ENCODE measurements at places on chromosomes 7 and 10. TPM values are rescaled to one million over a fixed set of nuclear protein-coding genes. Genes with fewer than 3 reads are reported as not detected.

GRCh38 chr10:75430000-75430763, 1.2 kb upstream of the LRMDA start:
- DNase-seq, result no peak

DNA sequence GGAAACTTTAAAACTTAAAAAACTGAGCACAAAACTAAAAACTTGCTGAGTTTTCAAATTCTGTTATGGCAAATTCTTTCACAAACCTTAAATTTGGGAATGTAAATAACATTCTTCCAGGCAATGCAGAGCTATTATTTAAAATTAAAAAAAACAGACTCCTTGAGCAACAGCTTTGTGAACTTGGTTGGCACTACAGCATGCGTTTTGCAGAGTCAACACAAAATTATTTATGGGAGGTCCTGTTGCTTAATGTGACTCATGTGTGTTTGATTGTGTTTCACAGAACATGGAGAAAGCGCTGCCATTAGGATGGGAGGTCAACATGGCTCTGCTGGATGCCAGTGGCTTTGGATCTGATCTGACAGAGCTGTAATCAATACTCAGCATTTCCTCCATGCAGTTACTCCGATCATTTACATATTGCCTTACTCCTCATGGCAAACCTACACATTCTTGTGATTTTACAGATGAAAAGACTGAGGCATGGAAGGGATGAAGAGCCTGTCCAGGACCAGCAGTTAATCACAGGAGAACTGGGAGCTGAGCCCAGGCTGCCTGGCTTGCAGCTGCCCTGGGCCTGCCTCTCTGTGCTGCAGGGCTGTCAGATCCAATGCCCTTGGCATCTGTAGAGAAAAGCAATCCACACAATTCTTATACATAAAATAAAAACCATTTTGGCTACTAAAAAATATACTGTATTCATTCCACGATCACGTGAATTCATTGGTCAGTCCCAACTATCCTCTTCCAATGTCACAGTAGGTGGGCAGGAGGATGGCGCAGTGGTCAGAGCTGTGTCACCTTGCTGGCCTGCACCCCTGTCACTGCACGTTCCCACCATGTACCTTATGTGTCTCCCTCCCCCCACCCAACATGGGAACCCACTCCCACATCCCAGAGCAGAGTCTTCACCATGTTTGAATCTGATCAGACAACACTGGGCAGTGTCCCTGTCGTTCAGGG, 200.9 kb downstream of the CXCL12 start:
- no peak for DNase-seq

GRCh38 chr10:103648251-103648635, 154.7 kb downstream of the NEURL1 start:
- DNase-seq, result no peak

DNA sequence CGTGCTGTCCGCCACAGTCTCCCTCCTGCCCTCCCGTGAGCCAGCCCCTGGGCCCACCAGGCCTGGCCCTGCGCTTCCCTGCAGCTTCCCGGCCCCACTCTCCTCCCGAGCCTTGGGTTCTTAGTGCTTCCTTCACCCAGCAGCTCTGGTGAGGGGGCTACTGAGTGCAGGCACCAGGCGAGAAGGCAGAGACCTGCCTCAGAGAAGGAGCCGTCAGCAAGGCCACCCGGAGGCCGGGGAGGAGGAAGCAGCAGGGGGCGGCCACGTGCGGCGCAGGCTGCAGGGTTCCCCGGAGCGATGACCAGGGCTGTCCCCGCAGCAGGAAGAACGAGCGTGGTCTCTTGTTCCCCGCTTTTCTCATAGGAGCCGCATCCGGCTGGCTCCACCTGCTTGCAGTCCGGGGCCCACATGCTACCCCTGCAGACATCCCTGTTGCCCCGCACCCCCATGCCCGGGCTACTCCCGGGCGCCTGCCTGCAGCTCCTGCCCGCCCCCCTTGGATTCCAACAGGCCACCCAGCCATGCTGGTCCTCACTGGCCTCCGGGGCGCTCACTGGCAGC, 20.5 kb downstream of the YKT6 start:
- no peak for DNase-seq

DNA sequence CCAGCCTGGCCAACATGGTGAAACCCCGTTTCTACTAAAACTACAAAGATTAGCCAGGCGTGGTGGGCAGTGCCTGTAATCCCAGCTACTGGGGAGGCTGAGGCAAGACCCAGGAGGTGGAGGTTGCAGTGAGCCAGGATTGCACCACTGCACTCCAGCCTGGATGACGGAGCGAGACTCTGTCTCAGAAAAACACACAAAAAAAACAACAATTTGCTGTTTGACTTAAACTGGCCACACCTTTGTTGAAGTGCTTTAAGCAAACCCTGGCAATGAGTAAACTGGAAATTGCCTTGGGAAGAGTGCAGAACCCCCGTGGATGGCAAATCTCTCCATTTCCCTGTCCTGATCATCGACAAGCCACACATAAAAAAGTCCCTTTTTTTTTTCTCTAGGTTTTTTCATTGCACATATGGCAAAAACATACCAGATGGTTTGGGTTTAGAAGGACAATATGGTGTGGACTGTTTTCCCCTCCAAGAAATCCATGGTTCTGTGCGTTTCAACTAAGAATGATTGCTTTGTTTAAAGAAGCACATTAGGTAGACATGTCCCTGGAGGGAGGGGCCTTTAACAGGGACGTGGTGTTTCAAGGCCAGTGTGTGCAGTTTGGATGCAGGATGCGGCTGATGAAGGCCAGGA, 76.9 kb downstream of the NRP1 start:
- DNase-seq, result no peak

- DNase-seq, result no peak
These were observed 121.4 kb downstream of the CDK14 start for GRCh38 chr7:90717296-90718060.

DNA sequence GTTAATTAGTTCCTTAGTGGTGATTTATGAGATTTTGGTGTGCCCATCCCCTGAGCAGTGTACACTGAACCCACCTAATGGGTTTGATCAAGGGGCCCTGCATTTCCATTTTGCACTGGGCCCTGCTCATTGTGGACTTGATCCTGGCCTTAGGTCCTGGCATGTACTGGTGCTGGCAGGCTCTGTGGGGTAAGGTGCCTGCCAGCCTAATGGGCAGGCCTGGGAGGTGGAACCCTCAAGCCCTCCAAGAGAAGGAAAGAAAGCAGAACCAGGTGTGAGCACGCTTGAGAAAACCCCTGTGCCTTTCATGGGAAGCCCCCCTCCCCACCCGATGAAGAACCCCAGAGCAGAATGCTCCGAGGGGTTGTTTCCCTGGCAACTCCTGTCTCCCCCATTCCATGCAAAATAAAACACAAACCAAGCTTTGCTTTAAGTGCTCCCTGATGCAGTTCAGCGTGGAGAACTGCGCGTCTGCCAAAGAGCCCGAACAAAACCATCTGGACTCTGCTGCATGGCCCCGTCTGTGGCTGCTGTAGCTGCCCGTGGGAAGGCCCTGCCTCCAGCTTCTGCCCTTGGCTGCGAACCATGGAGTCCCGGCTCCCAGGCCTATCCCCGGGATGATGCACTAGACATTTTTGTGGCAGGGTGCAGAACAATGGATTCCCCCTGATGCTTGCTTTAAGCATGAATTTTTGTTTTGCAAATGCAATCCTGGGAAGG, 123.3 kb downstream of the PRPF18 start:
- no peak for DNase-seq

DNA sequence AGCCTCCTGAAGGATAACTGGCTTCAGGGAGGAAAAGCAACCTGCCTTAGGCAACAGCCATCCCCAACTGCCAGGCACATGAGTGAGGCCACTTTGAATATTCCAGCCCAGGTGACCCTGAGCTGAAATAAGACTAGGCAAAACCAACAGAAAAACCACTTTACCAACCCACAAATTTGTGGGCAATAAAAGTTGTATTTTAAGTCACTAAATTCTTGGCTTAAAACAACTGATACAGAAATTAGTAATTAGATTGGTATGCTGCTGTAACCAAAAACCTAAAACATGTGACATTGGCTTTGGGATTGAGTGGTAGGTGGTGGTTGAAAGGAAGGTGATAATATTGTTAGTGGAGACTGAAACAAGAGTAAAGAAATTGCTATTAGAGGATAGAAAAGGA, 39.9 kb downstream of the ABCB4 start:
- no peak for DNase-seq

DNA sequence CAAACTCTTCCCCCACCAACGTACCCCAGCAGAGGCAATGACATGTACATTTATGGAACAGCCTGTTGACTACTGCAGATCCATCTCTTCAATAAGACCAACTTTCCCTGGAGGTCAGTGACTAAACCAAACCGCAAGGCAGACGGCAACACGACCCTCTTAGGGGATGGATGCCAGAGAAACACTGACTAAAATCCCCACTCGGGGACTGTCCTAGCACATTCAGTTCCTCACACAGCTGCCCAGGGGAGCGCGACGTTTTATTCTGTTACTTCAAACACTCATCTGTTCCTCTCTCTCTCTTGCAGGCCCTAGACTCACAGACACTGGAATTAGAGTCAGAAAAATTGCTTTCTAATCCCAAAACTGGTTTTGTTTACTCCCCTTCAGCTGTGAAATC, 146.5 kb upstream of the PRSS1 start:
- DNase-seq, result no peak

- no peak for DNase-seq
These were observed 92.4 kb downstream of the GLI3 start for GRCh38 chr7:42144604-42145003.

DNA sequence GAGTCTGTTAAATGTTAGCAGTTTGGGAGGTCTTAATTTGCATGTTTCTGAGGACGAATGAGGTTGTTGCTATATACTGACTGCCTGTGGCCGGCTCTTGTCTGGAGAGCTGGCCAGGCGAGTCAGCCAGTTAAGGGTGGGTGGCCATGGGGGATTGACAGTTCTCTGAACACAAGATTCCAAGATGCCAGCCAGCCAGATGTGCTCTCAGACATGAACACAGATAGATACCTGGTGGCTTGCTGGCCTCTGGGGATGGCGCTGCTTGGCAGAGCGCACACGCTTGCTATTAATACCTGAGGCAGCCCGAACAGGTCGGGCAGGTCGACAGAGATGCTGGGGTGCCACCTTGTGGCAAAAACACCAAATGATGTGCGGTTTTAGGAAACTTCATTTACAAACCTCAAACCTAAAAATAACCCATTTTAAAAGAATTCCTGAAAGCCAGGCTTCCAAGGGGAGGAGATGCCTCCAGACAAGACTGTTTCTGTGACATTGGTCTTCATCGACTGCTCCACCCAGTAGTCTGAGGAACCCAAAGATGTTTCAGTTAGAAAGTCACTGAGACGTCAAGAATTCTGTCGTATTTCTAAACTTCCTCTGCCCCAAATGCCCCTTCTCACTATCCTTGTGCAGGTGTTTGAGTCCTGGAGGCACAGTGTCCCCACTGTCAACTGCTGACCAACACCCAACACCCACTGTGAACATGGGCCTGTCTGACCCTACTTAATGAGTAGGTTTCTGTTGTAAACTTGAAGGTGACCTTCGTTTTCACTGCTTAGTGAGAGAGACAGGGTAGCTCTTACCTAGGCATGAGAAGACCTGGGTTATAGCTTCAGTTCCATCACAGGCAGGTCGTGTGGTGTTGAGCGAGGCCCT, 123.4 kb downstream of the NT5C2 start:
- DNase-seq, result peak; percentile 70

- no peak for DNase-seq
These were observed 220.4 kb downstream of the DOCK4 start for GRCh38 chr7:111985798-111986197.

GRCh38 chr7:98531717-98532116, 85.4 kb upstream of the NPTX2 start:
- no peak for DNase-seq

DNA sequence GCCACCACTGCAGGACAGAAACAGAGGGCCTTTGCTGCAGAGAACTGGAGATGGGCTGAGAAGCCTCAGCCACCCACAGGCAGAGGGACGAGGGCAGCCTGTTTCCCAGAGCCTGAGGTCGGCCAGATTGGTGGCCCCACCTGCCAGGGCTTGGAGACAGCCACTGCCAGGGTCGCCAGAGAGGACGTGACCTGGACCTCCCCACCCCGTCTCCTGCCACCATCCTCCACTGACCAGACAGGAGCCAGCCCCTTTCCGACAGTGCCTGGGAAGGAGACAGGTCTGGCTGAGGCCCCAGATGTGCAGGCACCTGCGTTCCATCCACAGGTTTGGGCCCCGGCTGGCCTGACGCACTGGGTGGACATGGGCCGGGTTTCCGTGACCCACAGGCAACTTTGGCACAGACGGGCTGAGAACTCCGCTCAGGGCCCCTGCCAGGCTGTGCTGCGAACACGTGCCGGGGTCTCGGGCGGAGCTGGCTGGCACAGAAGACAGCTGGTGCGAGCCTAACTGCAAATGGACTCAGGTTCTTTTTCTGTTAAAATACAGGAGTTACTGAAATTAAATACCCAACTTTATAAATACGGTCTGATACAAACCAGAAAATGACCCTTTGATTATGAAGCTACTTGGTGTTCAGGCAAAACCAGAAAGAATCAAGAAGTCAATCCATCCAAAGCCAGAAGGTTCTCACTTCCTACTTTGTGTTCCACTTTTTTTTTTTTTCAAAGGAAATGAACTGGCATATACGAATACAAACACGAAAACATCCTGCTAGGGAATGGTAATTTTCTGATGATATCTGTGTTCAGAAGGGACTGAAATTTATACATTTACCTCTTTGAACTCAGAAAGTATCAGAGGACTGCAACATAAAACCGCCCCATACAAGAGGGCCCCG, 6.9 kb downstream of the COX19 start:
- DNase-seq, result no peak

DNA sequence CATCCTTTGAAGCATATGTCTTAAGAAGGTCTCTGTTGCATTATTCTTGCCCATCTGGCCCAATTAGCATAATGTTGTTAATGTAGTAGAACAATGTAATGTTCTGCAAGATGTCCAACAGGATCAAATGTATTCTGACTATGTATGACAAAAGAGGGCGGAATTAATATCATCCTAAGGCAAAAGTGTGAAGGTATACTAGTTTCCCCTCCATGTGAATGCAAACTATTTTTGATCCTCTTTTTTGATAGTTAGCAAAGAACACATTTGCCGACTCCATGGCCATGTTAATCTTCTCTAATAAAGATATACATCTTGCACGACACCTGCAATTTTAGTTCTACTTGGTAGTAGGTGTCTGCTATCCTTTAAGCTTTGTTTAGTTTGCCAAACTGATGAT, 157.6 kb downstream of the ATRNL1 start:
- DNase-seq, result no peak

- DNase-seq, result no peak
These were observed 4.6 kb downstream of the TECTB start for GRCh38 chr10:112287844-112288243.

GRCh38 chr7:158758586-158759244, 54.1 kb upstream of the NCAPG2 start:
- no peak for DNase-seq

KIAA1549 gene
- 1.1 TPM for total RNA-seq

SGCE gene
- 0.97 TPM for total RNA-seq

STOX1 gene
- total RNA-seq, result 0.67 TPM

GPR146 gene
- total RNA-seq, result 2.1 TPM

CCL24 gene
- not detected for total RNA-seq

PAPOLB gene
- total RNA-seq, result not detected

ERV3-1 gene
- total RNA-seq, result 17.3 TPM

SRGN gene
- 162 TPM for total RNA-seq

PDK4 gene
- total RNA-seq, result 0.39 TPM

ZNF239 gene
- 2.1 TPM for total RNA-seq

CPA4 gene
- total RNA-seq, result not detected

All from activated naive CD8-positive, alpha-beta T cell treated with anti-CD3 and anti-CD28 coated beads, Interleukin-2, amount 10 ng/mL, durations not matched to agents 7 days and 5 days (primary cell).